ENCODE measurements at places on chromosomes 1 and 21. TPM values are rescaled to one million over a fixed set of nuclear protein-coding genes. Genes with fewer than 3 reads are reported as not detected.

DNA sequence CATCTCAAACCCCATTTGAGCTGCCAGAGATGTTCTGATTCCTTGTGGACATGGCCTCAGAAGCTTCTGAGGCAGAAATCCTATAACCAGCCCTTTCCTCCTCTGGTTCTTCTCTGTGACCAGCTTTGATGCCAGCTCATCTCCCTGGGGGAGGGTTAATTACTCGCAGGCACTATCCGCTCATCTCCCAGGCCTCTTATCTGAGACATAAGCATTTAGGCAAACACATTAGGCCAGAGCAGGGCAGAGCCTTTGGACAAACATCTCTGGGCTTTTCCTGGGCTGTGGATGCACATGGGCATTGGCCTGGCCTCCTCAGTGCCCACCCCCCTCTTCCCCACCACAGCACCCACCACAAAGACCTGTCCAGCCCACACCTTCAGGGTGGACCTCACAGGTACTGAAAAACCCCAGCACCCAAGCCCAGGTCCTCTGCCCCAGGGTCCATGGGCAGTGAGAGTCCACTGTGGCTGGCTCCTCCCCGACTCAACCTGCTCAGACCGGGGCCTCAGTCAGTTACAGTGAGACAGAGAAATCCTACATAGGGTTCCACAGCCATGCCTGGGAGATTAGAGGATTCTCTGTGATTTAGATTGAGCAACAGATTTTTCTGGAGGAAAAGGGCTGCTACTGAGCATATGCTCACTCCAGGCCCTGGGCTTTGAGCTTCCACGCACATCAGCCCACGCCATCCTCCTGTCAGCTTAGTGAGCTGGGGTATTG lies 26.9 kb downstream of the IGSF21 start:
- no peak for DNase-seq
- no peaks in the 10 kb centered on the region for H3K27me3 ChIP-seq

PFDN2 gene
- 74.7 TPM for total RNA-seq

DNA sequence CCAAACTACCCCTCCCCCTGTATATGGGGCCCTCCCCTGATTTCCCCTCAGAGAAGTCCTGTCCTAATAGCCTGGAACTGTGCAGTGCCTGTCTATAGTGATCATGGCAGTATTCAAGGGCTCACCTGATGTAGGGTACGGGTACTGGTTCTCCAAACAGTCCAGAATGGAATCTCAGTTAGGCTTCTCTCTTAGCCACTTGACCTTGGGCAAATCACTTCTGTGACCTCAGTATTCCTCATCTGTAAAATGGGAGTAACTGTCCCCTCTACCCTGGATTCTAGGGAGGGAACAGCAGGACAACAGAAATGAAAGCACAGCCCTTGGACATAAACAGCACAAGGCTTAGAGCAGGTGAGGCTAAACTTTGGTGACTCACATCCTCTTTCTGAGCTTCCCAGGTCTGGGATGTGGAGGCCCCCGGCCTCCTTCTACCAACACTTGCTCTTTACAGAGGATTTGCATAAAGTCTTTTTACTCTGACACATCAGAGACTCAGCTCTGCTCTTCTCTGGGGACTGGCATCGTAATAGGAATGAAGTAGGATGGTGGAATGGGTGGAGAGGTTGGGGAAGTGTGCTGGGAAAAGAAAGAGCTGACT lies 20.0 kb upstream of the PDZK1IP1 start:
- no peaks in the 10 kb centered on the region for H3K36me3 ChIP-seq
- H3K27ac ChIP-seq: no peak overlapping the region

DNA sequence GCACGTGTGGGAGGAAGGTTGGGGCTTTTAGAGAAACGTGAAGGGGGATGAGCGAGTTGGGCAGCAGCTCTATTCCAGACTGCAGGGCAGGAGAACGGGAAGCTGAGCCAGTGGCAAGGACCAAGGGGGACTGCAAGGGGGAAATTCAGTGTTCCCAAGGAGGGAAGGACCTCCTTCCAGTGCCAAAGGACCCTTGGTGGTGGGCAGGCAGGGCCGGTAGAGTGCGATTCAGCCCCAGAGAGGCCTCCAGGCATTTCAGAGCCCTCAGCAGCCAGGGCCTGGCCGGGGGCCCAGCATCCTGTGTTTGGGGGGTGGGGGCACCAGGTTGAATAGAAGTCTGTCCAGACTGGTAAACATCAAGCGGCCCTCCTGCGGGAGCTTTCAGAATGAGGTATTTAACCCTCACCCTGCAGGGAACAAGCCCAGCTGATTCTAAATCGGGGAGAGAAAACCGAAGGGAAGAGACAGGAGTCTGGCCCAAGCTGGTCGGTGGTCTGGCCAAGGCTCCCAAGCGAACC lies 2.3 kb downstream of the COL9A2 start:
- no peak overlapping the region for H3K27ac ChIP-seq
- no peak for DNase-seq
- peaks cover 41% of the 10 kb centered on the region for H3K27me3 ChIP-seq
- H3K4me3 ChIP-seq: peak overlapping the region; percentile 63
- H3K36me3 ChIP-seq: no peaks in the 10 kb centered on the region
- peaks cover 8% of the 10 kb centered on the region for H3K4me1 ChIP-seq

TMEM50B gene
- 17.8 TPM for total RNA-seq

- H3K4me3 ChIP-seq: peak overlapping the region; percentile 44
- H3K27me3 ChIP-seq: peaks cover 31% of the 10 kb centered on the region
- DNase-seq: no peak
- H3K27ac ChIP-seq: no peak overlapping the region
- H3K36me3 ChIP-seq: no peaks in the 10 kb centered on the region
These were observed 1.2 kb downstream of the CHRM3 start for GRCh38 chr1:239387304-239388158.

DNA sequence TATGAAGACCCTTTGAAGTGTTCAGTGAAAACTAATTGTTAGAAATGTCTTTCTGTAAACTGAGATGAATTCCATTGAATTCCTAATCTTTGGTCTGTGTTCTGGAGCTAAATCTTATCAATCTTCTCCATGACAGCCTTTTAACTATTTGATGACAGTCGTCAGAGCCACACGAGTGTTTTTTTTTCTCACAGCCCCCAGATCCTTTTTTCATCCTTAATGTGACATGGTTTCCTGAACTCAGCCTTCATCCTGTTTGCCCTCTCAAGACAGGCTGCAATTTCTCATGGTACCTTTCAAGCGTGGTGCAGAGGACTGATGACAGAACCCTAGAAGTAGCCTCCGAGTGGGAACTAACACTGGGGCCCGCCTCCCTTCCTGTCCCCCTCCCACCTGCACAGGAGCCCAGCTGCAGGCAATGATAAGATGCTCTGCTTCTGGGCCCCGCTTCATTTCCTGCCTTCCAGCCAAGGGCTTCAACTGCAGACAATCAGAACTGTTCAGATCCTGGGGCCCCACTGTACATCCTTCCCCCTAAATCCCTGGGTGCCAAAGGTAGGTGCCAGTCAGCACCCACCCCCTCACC lies 114.6 kb upstream of the VAV3 start:
- H3K36me3 ChIP-seq: no peaks in the 10 kb centered on the region
- H3K4me3 ChIP-seq: no peak overlapping the region
- no peaks in the 10 kb centered on the region for H3K4me1 ChIP-seq
- no peak for DNase-seq

DNA sequence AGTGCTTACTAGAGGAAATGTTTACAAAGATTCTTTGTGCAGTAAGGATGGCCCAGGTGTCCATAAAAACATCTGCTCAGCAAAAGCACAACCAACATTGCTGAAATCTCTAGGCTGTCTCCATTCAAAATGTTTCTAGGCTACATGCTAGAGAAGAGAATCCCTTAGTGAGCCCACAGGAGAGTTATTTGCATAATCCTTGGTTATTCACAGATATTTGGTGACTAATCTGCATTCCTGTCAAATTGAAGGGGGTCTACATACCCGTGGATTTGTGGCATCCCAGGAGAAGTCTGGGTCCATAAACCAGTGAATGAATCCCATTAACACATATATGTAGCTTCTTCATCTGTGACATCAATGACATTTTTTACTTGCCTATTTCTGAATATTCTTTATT lies 261.3 kb upstream of the ESRRG start:
- H3K27ac ChIP-seq: no peak overlapping the region
- H3K4me1 ChIP-seq: no peaks in the 10 kb centered on the region
- no peak overlapping the region for H3K4me3 ChIP-seq
- no peaks in the 10 kb centered on the region for H3K36me3 ChIP-seq

GPR157 gene
- 9.8 TPM for total RNA-seq

- H3K27ac ChIP-seq: no peak overlapping the region
- H3K27me3 ChIP-seq: no peaks in the 10 kb centered on the region
- no peak for DNase-seq
These were observed 31.0 kb downstream of the SLC16A1 start for GRCh38 chr1:112925015-112925414.

GRCh38 chr1:204885790-204886189 lies 15.1 kb downstream of the NFASC start:
- no peak overlapping the region for H3K27ac ChIP-seq
- H3K27me3 ChIP-seq: no peaks in the 10 kb centered on the region
- no peak for DNase-seq
- H3K4me1 ChIP-seq: no peaks in the 10 kb centered on the region
- H3K4me3 ChIP-seq: no peak overlapping the region
- H3K36me3 ChIP-seq: no peaks in the 10 kb centered on the region

LRRC8C gene
- total RNA-seq: 2.5 TPM

DNA sequence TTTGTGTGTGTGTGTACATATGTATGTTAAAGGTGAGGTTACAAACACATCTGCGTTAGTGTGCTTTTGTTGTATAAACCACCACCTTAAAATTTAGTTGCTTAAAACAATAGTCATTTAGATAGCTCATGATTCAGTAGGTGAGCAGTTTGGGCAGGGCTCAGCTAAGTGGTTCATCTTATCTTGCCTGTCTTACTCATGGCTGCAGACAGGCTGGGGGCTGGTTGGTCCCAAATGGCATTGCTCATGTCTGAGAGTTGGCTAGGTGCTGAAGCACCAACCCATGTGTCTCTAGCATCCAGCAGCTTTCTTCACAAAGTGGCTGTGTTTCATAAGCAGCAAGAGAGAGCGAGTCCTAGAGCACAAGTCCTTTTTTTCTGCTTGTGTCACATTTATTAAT lies 91.4 kb downstream of the MACF1 start:
- H3K27ac ChIP-seq: no peak overlapping the region
- DNase-seq: no peak
- no peak overlapping the region for H3K4me3 ChIP-seq
- H3K36me3 ChIP-seq: peaks cover 48% of the 10 kb centered on the region

DNA sequence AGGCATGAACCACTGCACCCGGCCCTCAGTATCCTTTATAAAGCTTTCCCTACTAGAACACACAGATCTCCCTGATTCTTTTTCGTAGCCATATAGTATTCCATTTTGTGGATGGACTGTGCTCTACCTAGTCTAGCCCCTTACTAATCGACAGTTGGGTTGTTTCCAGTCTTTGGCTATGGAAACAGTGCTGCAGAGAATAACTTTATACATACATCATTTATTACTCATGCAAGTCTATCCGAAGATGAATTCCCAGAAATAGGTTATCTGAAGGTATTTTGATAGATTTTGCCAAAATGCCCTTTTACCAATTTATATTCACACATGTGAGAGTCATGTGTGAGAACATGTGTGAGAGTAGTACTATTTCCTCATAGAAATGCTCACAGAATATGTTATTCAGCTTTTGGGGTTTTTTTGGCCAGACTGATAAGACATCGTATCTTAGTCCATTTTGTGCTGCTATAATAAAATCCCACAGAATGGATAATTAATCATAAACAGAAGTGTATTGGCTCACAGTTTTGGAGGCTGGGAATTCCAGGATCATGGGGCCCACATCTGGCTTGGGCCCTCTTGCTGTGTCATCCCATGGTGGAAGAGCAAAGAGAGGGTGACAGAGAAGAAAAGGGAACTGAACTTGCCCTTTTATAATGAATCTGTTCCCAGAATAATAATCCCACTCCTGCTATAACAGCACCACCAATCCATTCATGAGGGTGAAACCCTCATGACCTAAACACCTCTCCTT lies 17.3 kb upstream of the FGR start:
- no peaks in the 10 kb centered on the region for H3K27me3 ChIP-seq
- H3K36me3 ChIP-seq: no peaks in the 10 kb centered on the region
- peaks cover 12% of the 10 kb centered on the region for H3K4me1 ChIP-seq

C1orf74 gene
- total RNA-seq: 4.1 TPM

DNA sequence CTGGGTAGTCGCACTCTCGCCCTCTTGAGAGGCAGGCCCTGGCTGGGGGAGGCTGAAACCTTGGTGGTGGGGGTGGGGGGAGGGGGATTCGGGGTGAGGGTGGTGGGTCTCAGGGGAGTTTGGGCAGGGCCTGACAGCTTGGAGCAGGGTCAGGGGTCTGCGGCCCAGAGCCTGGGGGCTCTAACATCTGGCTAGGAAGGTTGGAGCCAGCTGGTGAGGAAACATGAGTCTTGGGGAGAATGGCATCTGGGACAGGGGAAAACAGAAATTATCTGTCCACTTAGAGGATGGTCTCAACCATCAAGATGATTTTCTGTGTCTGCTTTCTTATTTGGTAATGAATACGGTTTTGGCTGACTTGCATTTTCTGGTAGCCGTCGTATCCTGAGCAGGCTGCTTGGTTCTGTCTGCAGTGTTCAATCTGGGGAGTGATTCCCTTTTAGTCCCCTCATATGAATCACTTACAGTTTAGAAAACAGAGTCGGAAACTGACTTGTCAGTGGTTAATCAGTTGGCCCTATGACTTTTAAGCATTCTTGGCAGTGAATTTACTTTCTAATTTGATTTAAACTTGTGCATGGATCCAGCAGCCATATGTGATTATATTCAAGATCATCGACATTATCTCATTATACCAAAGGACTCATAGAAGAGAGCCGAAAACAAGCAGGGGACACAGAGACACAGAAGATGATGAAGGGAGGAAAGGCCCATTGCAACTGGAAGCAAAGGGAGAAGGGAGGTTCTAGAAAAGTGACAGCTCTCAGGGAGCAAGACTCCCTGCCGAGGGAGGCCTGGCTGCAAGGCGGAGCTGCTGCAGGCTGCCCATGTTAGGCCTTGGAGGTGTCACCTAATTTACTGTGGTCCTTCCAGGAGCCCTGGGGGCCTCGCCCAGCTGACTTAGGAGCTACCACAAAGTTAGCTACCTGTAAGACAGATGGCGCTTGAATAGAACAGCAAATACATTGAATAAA lies 237.6 kb downstream of the SDCCAG8 start:
- no peak for DNase-seq
- H3K27ac ChIP-seq: no peak overlapping the region
- no peaks in the 10 kb centered on the region for H3K27me3 ChIP-seq
- H3K4me1 ChIP-seq: peaks cover 46% of the 10 kb centered on the region
- H3K36me3 ChIP-seq: no peaks in the 10 kb centered on the region
- no peak overlapping the region for H3K4me3 ChIP-seq

RHBG gene
- 2.2 TPM for total RNA-seq

DNA sequence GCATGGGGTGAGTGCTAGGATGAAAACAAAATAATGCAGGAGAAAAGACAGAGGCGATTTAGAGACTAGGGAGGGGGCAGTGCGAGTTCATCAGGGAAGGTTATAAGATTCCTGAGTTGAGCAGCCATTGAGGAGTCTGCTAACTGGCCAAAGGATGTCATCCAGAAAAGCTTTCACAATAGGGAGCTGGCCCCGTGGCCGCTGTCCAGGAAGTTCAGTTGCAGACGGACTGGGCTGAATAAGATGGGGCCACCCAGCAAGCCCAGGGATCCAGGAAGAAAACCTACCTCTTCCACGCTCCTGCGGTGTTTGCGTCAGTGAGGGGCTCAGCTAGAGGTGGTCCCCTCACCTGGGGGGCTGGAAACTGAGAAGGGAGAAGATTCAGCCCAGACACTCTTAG lies 4.0 kb upstream of the PKP1 start:
- no peak overlapping the region for H3K27ac ChIP-seq
- H3K27me3 ChIP-seq: peaks cover 15% of the 10 kb centered on the region
- H3K4me1 ChIP-seq: peaks cover 9% of the 10 kb centered on the region
- H3K36me3 ChIP-seq: no peaks in the 10 kb centered on the region

Data from H1 (cell line).